ENCODE measurements at places on chromosomes 3 and 15.

GRCh38 chr3:85576091-85576690 lies 617.4 kb downstream of the CADM2 start:
- no peak for DNase-seq

DNA sequence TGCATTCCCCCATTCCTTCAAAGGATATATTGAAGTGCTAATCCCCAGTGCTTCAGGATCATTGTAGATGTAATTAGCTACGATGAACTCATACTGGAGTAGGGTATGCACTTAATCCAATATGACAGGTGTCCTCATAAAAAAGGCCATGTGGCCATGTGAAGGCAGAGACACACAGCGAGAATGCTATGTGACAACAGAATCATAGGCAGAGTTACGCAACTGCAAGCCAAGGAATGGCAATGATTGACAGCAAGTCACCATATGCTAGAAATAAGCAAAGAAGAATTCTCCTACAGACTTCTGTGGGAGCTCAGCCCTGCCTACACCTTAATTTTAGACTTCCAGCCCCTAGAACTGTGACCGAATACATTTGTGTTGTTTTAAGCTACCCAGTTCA lies 875.6 kb upstream of the ROBO1 start:
- no peak for DNase-seq

DNA sequence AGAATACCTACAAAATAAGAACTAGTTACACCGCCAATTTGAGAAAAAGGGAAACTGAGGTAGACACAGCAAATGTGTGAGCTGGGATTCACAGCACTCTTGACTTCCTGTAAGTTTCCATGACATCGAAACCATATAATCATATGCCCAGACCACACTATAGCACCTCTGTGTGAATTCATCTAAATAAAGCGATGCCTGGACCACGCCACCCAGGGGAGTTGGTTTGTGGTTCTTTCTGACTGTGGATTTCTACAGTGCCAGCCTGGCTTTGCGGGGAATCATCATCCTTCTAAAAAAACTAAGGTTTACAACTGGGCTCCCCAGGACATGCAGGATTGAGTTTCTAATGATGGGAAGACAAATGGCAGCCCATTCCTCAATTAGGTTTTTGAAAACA lies 23.5 kb upstream of the CA12 start:
- no peak for DNase-seq

GRCh38 chr15:97470417-97470816 lies 490.1 kb upstream of the ARRDC4 start:
- no peak for DNase-seq

Data from left ventricle myocardium inferior (tissue), 1 donor.